Panc1 (cell line): ENCODE measurements at places on chromosomes 5 and 9.

GRCh38 chr5:172694541-172694940 lies 53.5 kb downstream of the NEURL1B start:
- peaks cover 9% of the 10 kb centered on the region; the same call in 1 of the 2 replicates for H3K4me1 ChIP-seq
- H3K36me3 ChIP-seq = no peaks in the 10 kb centered on the region
- H3K4me3 ChIP-seq = no peak overlapping the region
- no peak overlapping the region for H3K27ac ChIP-seq
- no peaks in the 10 kb centered on the region for H3K27me3 ChIP-seq

DNA sequence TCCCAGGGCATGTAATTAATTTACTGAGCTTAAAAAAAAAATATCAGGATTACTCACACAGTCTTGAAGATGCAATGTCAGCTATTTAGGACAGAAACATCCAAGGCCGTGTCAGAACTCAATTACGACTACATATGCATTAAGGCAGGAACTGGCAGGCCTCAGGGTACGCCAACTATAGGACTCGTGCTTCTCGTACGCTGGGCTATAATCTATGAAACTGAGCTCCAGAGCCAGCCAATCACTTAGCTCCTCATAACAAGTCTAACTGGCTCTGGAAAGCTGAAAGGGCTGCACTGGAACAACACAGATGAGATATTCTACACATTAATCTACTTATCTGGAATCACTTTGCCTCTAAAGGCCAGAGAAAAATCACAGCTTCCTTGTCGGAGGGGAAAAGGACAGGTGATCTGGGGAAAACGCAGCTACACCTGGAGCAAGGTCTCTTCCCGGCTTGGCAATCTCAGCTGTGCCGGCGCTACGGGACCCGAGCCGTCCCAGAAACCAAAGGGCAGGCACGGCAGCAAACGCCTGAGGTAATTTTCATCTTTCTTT lies 212.0 kb downstream of the DEPDC1B start:
- H3K27ac ChIP-seq = no peak overlapping the region
- no peak for DNase-seq
- no peak overlapping the region for H3K4me3 ChIP-seq
- H3K27me3 ChIP-seq = no peaks in the 10 kb centered on the region

DNA sequence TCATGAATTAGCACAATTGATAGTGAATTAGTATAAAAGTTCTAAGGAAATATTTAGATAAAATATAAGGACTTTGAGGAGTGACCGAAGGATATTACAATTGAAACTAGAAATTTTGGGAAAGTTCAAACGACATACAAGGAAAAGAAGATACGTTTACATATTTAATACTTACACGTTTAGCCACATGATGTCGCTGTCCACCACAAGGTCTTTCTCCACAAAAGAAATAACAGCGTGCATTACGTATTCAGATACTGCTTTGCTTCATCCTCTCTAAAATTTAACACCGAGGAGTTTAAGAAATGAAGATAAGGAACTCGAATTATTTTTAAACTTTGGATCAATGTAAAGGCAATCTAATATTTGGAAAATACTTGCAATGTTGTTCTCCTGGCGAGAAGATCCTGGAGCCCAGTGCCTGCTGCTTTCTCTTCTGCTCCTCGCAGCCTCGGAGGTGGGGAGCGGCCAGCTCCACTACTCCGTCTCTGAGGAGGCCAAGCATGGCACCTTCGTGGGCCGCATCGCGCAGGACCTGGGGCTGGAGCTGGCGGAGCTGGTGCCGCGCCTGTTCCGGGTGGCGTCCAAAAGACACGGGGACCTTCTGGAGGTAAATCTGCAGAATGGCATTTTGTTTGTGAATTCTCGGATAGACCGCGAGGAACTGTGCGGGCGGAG lies at the start of gene PCDHA3:
Gene PCDHA3 (plus strand): TSS at position 242 of the 678 bp plus-strand sequence.
- H3K4me3 ChIP-seq = no peak within 1 kb of the TSS
- no peaks in the 10 kb centered on the region for H3K4me1 ChIP-seq

DNA sequence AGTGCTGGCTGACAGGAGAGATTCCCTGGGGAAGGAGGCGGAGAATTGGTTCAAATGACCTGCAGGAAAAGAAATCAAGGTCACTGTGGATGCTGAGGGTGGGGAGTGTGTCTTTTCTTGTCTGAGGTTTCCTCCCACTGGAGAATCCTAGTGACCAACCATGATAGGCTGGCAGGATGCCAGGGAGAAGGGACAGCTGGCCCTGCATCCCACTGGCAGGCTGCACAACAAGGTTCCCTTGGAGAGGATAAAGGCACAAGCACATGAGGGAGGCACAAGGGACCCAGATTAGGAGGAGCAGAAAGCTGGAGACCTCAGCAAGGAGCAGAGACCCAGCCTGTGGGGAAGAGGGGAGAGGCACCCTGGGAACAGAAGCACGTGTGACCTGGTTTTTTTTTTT lies 11.4 kb upstream of the ZDHHC12 start:
- H3K36me3 ChIP-seq = no peaks in the 10 kb centered on the region
- no peak overlapping the region for H3K27ac ChIP-seq
- no peak for DNase-seq
- H3K4me1 ChIP-seq = no peaks in the 10 kb centered on the region
